ENCODE measurements at places on chromosomes 4 and X.

DNA sequence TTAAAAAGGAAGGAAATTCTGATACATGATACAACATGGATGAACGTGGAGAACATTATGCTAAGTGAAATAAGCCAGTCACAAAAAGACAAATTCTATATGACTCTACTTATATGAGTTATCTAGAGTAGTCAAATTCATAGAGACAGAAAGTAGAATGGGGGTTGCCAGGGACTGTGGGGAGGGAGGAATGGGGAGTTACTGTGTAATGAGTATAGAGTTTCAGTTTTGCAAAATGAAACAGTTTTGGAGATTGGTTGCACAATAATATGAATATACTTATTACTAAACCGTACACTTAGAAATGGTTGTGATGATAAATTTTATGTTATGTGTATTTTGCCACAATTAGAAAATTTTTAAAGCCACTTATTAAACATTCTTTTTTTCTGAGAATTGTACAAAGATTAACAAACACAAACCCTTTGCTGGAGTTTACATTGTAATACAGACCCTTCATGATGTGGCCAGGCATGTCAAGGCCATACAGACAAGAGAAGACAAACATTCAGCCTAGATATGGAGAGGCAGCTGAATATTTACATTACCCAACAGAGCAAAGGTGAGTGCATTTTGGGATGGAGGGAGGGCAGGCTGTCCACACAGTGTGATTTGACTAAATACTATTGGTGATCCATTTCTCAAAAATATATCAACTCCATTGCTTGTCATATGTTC, 21.2 kb upstream of the GPC3 start:
- DNase-seq: no peak

DNA sequence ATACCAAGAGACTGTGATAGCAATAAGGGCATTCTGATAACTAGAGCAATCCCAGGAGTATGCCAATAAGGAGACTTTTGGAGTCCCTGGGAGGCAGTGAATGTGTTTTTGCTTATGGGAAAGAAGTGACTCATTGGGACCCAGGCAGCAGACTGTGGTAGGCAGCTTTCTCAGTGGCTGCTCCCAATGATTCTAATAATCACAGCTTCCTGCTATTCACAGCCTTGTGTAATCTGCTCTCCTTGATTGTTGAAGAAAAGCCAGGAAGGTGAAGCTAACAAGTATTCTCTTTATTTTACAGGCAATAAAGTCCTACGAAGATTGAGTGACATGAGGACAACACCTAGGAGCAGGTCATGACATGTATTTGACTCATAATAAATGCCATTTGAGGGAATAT, 70.3 kb upstream of the DDX60 start:
- no peak for DNase-seq

DNA sequence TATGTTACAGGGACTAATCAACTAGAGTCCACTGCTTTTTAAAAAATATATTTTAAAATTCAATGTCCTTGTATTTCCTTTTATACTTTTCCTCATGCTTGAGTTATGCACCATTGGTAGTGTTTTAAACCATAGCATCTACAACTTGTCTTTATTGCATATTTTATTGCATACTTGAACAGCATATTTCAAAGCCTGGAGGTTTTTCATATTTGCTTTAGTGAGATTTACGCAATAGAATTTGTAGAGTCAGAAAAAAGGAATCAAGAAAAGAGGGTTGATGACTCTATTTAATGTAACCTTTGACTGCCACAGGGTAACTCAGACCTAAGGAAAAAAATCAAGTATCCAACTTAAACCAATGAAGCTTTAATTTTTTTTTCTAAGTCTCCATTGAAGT, 1165.7 kb upstream of the IGFBP7 start:
- DNase-seq: no peak

- no peak for DNase-seq
Measured at GRCh38 chr4:89483833-89484232, 176.2 kb upstream of the GPRIN3 start.

- no peak for DNase-seq
Measured at GRCh38 chr4:185872747-185873380, 60.9 kb upstream of the SORBS2 start.

DNA sequence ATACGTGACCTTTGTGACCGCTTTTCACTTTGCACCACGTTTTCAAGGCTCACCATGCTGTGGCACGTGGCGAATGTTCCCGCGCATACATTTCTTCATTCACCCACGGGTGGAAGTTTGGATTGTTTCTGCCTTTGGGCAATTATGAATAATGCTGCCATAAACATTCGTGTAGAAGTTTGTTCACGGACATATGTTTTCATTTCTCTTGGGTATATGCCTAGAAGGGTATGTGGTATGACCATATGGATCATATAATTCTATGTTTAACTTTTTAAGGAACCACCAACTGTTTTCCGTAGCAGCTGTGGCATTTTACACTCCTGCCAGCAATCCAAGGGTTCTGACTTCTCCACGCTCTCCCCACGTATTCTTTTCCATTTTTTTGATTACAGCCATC, 60.9 kb upstream of the MXD4 start:
- DNase-seq: no peak

DNA sequence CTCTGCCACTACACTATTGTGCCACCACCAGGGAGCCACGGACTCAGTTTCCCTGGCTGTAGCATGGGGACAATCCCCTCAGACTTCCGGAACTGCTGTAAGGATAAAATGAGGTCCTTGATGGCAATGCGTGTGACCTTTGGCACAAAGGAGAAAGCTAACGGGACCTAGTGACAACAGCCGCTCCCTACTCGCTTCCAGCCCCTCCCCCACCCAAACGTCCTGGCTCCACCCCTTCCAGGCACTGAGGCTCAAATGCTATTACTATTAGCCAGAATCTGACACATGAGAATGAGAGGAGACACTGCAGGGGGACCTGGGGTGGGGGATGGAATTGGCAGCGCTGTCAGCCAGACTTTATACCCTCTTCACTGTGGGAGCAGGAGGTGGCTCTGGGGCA, 5.4 kb upstream of the DUSP9 start:
- DNase-seq: no peak

All from CD4-positive, alpha-beta T cell treated with Interleukin-15 for 1 hour (primary cell).